ENCODE measurements at places on chromosomes 12 and 14.

DNA sequence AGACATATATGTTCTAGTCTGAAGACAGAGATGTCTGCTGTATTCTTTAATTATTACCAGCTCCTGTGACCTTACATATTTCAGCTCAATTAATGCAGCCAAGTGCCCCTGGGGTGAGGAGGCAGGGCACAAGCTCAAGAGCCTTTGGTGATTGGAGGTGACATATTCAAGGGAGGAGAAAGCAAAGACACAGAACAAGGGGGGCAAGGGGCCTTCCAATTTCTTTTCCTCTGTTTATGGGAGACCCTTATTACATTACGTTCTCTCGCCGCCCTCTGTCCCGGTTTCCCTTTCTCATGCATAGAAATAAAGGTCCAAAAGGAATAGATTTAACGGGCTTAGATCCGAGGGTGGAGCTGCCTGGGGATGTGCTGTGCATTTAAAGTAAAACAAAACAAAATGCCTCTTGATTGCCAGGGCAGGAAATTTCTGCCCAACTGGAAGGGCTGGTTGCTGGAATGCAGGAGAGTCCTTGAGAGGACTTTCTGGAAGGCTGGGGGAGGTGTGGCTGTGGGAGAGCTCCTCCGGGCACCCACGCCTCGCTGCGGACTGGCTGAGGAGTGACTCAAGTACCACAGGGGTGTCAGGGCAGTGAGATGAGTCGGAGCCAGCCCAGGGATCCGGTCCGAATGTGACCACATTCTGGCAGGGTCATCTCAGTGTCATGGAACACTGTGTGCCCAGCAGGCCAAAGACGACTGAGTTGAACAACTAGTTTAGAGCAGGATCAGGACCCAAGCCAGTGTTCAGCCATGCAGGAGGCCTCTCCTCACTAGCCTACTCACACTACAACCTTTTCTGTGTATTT, 32.1 kb upstream of the GSG1 start:
- DNase-seq, result no peak

GRCh38 chr12:82414926-82415325, 56.6 kb downstream of the METTL25 start:
- DNase-seq, result no peak

- DNase-seq, result no peak
Observed at GRCh38 chr12:69000540-69001243, 67.7 kb upstream of the CPM start.

DNA sequence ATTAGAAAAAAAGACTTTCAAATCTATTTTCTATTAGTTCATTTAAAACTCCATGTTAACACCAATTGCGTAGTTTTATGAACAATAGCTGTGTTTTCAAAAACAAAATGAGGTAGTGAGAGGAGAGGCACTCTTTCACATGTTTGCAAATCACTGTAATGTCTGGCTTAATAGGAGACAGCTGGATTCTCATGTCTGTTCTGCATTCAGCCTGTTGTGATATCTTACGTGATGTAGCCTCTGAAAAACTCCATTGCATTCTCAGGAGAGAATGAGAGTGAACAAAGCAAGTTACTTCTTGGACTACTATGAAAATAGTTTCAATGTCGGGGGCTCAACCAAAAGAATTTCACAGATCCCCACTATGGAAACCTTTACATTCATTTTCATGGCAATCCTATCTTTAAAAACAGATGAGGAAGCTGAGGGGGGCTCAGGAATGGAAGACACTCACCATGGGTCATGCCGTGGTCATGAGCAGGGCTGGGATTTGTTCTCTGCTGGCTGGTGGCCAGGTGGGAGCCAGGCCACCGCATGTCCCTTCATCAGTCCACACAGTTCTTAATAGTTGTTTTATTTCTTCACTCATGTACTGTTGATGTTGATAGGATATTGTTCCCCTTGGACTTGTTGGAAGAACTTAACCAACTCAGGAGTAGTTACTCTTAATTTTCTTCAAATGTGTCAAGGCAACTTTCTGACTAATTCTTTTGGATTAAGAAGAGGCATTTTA, 346.2 kb upstream of the FAR2 start:
- DNase-seq, result no peak

- no peak for DNase-seq
Observed at GRCh38 chr12:113467502-113468364, 3.9 kb downstream of the LHX5 start.

DNA sequence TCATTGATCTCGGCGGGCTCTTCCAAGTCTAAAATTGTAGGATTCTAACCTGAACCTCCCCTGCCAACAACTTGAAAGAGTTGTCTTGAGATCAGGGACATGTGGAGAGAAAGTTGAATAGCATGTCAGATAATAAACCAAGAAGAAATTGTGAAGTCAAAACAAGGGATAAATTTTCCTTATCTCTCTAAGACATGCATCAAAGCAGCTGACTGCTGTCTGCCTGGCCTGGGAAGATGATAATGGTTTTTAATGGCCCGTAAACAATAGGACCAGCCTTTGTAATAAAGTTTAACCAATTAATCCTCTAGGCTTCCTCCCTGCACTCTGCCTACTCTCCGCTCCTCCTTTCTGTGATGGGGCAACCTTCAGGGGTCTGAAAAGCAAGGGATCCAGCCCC, 67.9 kb downstream of the DPF3 start:
- peak; percentile 26 for DNase-seq
